ENCODE measurements at places on chromosomes 5 and 9. TPM values are rescaled to one million over a fixed set of nuclear protein-coding genes. Genes with fewer than 3 reads are reported as not detected.

DNA sequence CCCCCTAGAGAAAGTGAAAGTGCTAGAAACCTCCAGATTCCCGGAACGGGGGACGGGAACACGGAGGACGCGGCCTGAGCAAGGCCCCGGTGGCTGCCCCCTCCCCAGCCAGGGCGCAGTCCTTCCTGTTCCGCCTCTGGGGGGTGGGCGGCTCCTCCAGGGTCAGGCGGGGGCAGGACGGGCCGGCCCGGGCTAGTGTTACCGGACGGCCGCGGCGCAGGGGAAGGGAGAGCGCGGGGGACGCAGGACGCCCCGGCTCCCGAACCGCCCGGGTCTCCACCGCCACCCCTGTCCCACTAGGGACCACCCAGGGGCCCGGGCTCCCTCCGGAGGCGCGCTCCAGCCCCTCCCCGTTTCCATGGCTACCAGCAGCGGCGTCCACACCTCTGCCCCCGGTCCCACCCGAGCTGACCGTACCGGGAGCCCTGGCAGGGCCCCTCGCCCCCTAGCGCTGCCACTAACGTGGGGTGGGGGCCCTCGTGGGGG, 579 bp downstream of the SLC12A7 start:
- no peaks in the 10 kb centered on the region for H3K27me3 ChIP-seq
- no peak for DNase-seq
- H3K36me3 ChIP-seq = no peaks in the 10 kb centered on the region
- H3K27ac ChIP-seq = peak overlapping the region; percentile 88
- H3K4me3 ChIP-seq = peak overlapping the region; percentile 98

GRCh38 chr9:118215549-118215948, 511.3 kb downstream of the TLR4 start:
- no peak for DNase-seq
- H3K27me3 ChIP-seq = no peaks in the 10 kb centered on the region
- no peak overlapping the region for H3K27ac ChIP-seq
- no peak overlapping the region for H3K4me3 ChIP-seq

GRCh38 chr5:169100735-169101075, 200.2 kb downstream of the SLIT3 start:
- no peak for DNase-seq
- H3K27me3 ChIP-seq = no peaks in the 10 kb centered on the region
- no peaks in the 10 kb centered on the region for H3K36me3 ChIP-seq

- no peak for DNase-seq
- H3K36me3 ChIP-seq = no peaks in the 10 kb centered on the region
- no peaks in the 10 kb centered on the region for H3K4me1 ChIP-seq
- H3K4me3 ChIP-seq = no peak overlapping the region
- H3K27me3 ChIP-seq = peaks cover 11% of the 10 kb centered on the region
- H3K27ac ChIP-seq = no peak overlapping the region
Measured at GRCh38 chr9:122127396-122127798, 32.2 kb downstream of the NDUFA8 start.

- DNase-seq = no peak
- no peak overlapping the region for H3K27ac ChIP-seq
- H3K4me3 ChIP-seq = no peak overlapping the region
- H3K4me1 ChIP-seq = no peaks in the 10 kb centered on the region
Measured at GRCh38 chr5:7671381-7671993, 179.4 kb downstream of the CFAP90 start.

- H3K27ac ChIP-seq = no peak overlapping the region
- H3K27me3 ChIP-seq = no peaks in the 10 kb centered on the region
- no peaks in the 10 kb centered on the region for H3K36me3 ChIP-seq
- DNase-seq = no peak
Measured at GRCh38 chr5:110590187-110590586, 136.3 kb downstream of the TMEM232 start.

- H3K36me3 ChIP-seq = no peaks in the 10 kb centered on the region
- no peaks in the 10 kb centered on the region for H3K4me1 ChIP-seq
- H3K4me3 ChIP-seq = no peak overlapping the region
Measured at GRCh38 chr5:132095424-132095972, 21.9 kb downstream of the CSF2 start.

Gene PRLR
- 57.1 TPM for polyA plus RNA-seq

Gene CEP72
- 5.9 TPM for polyA plus RNA-seq

Gene HSPB3
- 0.54 TPM for polyA plus RNA-seq
